ENCODE measurements at places on chromosomes 3 and 15.

- DNase-seq: no peak
Observed at GRCh38 chr3:24734019-24734418, 239.4 kb upstream of the THRB start.

- peak; percentile 52 for DNase-seq
Observed at GRCh38 chr15:40470423-40471104, at the start of gene CHST14. TSS of gene CHST14 (plus strand) at chr15:40470984. CDS start at chr15:40471214, 230 bp downstream.

DNA sequence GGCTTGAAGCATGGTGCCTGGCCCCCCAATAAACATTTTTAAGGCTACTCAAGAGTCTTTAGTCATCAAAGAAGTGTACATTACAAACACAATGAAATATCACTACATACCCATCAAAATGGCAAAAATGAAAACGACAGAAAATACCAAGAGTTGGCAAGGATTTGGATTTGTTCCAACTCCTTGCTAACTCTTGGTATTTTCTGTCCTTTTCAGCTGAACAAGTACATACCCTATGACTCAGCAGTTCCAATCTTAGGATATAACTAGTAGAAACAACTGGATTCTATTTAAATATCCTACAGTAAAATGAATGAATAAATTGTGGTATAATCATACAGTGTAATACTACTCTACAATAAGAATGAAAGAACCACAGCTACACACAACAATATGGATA is 25.1 kb upstream of the GABPB1 start:
- no peak for DNase-seq

- DNase-seq: no peak
Observed at GRCh38 chr15:67407786-67408185, 113.1 kb upstream of the C15orf61 start.

GRCh38 chr3:157079676-157080369 is 80.1 kb downstream of the CCNL1 start:
- DNase-seq: no peak

DNA sequence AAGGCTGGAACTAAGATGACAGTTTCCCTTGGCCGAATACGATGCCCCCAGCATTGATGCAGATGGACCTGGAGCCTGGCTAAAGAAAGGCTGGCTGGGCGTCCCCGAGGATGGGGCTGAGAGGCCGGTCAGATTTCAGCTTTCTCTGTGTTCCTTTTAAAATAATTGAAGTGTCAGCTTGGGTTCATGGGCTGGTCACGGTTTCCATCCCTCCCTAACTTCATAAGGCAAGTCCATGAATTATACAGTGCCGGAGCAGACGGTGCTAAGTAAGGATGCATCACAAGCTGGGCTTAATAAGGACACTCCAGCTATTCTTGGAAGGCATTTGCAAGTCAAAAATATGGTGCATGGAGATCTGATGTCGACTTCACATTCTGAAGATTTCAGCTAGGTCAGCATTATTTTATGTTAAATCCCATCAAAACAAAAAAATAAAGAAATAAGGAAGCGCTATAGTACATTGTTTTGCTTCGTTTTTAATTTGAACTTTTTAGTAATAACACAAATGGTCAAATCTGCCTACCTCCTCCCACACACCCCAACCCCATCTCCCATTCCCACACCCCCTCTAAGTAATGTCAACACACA is 220.8 kb downstream of the RPLP1 start:
- no peak for DNase-seq

GRCh38 chr15:63274427-63274826 is 3.0 kb upstream of the APH1B start:
- no peak for DNase-seq

DNA sequence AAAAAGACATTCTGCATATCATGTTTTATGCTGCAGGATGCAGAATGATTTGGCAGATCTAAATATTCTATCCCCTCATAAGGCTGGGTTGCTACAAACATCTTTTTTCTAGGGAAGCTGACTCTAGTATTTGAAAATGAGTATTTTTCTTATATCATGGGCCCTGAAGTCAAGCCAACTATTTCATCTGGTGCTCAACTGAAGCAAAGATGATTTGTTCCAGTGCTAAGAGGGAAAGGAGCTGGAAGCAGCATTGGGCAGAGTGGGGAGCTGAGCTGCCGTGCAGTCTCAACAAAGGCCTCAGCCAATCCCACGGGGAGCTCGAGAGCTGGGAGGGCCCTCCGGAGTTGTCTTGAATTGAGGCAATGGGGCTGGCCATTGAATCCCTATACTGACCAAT is 155.3 kb upstream of the SLCO3A1 start:
- no peak for DNase-seq

GRCh38 chr3:112598731-112599130 is 36.9 kb downstream of the SLC35A5 start:
- DNase-seq: no peak

DNA sequence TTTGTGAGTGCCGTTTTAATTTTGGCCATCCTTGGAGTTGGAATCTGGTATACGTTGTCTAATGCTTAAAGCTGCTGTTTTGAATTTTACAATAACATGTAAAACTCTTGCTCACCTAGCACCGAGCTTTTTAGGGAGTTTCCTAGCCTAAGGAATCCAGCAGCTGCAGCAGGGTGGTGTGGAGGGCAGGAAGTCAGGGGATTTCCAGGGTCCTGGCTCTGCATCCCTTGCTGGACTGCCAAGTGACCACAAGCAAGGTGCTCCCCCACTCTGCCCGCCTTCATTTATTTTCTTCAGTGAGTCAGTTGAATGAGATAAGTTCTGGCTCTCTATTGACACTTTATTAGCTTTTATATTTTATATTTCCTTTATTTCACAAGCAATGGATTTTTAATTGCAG is 113.7 kb downstream of the ATG7 start:
- DNase-seq: no peak

GRCh38 chr3:66723231-66723630 is 222.4 kb upstream of the LRIG1 start:
- no peak for DNase-seq

GRCh38 chr3:142180761-142181362 is 31.5 kb upstream of the TFDP2 start:
- DNase-seq: no peak

DNA sequence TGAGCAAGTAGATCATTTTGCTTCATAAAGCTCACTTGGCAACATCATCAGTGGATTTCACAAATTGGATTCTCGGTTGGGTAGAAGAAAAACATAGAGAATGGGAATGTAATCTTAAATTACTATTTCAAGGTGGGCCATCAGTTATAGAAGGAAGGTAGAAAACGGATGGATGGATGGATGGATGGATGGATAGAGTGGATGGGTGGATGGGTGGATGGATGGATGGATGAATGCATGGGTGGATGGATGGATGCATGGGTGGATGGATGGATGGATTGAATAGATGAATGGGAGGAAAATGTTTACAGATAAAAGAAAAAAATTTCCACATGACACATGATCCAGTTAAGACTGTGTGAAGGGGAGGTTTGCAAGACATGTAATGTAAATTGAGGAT is 159.7 kb downstream of the MEX3B start:
- no peak for DNase-seq
